ENCODE measurements at places on chromosomes 1 and 21.
A peak's percentile ranks its signal among the peaks of the same experiment; 100 is the strongest.

DNA sequence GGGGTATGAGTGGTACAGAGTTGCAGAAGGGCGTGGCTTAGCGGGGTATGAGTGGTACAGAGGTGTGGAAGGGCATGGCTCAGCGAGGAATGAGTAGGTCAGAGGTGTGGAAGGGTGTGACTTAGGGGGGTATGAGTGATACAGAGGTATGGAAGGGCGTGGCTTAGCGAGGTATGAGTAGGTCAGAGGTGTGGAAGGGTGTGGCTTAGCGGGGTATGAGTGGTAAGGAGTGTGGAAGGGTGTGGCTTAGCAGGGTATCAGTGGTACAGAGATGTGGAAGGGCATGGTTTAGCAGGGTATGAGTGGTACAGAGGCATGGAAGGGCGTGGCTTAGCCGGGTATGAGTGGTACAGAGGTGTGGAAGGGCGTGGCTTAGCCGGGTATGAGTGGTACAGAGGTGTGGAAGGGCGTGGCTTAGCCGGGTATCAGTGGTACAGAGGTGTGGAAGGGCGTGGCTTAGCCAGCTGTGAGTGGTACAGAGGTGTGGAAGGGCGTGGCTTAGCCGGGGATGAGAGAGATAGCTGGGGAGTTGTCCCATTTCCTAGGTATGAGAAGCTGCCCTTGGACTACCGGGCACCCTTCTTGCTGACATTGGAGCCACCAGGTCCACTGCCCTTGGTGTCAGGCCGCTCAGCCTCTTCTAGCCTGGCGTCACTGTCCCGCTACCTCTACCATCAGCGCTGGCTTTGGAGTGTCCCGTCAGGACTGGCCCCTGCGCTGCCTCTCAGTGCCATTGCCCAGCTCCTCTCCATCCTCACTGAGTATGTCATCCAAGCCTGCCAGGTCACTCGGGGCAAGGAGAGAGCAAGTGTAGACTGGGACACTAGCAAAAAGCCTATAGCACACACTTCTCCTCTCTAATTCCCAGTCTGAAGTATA is 29.8 kb downstream of the HYI start:
- no peak for DNase-seq

DNA sequence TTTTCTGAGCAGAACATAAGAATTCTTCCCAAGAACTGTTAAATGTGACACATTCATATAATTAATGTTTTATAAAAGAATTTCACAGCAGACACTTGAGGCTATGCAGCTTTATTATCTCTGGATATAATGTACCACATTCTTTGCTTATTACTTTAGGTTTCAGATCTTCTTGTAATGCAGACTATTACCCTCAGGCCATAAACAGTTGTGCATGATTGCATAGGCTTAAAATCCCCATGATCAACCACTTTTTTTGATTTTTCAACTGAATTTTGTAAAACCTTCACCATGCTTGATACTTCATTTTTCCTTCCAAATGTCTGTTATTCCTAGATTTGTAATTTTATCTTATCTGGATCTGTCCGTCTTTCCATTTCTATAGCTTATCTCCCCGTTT is 1355.7 kb downstream of the BRINP3 start:
- DNase-seq = no peak

DNA sequence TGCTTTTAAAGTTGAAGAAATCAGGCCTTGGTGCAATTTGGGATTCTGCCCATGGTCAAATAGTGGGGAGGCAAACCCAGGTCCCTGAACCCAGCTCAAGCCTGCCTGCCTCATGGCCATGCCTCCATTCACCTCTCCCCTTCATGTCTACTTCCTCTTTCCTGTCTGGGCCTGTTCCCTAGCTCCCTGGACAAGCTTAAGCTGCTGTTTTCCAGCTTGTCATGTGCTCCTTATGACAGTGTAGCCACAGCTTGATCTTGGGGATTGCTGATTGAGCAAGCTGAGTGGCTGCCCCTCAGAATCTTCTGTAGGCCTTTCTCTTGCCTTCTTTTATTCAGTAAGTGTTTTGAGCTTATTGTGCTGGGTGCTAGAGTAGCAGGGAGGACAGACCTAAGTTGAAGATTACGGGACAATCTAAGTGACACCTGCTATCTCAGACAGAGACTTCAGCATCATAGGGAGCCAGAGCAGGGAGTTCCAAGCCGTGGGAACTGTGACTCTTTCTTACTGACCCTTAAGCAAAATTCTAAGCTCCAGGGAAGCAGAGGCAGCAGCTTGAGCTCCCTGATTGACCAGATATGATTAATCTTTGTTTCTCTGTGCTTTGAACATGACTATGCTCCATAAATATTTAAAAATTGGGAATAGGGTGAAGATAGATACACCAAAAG is 520 bp upstream of the MR1 start:
- DNase-seq = peak; percentile 18

GRCh38 chr1:29481031-29481430 is 244.7 kb downstream of the PTPRU start:
- DNase-seq = no peak

DNA sequence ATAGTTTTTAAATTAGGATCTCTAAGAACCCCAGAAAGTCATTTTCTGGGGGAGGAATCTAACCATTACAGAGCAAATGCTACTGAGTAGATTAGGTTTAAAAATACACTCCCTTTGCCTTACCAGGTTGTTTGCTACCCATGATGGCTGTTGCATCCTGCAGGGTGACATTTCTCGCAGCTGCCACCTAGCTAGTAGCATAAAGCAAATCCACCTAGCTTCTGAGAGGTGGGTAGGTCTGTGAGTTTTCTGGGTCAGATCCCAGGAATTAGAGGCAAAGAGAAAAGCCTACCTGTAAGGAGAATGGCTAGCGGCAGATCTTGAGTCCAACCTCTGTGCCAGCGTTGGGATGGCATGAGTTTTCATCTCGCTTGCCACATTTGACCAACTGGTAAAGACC is 95.9 kb downstream of the DAB1 start:
- no peak for DNase-seq

- DNase-seq = no peak
These were observed 46.0 kb downstream of the RPL5 start for GRCh38 chr1:92877792-92878191.

DNA sequence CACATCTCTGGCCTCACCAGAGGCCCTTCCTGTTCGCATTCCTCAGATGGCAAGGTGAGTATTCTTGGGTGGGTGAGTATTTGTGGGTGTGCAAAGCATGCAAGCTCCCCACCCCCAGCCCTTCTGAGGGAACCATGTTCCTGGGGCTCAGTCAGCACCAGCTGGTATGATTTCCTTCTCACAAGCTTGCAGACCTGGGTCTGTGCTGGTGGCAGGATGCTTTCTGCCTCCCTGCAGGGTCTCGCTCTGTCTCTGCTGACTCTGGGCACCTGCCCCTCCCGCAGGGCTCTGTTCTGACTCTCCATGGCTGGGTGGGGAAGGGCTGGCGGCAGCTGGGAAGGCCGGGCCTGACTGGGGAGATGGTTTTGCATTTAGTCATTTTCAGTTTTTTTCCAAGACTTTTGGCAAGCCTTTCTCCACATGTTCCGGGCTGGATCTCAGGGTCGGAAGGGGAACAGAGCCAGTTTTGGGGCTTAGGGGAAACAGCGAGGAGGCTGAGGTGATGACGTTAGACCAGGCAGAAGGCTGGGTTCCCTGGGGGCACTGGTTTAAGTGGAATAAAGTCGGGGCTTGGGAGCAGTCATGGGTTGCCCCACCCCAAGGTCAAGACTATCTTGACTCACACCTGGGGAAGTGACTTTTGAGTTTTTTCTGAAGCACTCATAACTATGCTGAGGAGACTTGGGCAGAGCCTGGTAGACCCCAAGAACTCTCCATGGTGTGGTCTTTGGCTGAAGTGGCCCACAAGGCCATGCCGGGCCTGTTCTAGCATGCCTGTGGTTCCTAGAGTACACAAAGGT is 6.2 kb downstream of the RASSF5 start:
- DNase-seq = no peak

DNA sequence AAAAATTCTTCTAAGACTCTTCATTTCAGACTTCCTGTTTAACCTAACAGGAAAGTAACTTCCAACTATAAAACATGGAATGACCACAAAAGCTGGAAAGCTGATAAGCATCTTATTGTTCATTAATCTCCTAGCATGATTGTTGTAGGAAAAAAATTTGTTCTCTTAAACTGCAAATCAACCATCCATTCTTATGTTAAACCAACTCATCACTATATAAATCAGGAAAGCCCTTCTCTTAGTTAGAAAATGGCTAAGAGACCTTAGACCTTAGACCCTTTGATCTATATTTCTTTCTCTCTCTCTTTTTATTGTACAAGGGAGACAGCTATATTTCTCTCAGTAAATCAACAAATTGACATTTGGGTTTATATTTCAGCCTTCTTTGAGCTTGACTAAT is 101.4 kb downstream of the UBE2U start:
- DNase-seq = no peak

DNA sequence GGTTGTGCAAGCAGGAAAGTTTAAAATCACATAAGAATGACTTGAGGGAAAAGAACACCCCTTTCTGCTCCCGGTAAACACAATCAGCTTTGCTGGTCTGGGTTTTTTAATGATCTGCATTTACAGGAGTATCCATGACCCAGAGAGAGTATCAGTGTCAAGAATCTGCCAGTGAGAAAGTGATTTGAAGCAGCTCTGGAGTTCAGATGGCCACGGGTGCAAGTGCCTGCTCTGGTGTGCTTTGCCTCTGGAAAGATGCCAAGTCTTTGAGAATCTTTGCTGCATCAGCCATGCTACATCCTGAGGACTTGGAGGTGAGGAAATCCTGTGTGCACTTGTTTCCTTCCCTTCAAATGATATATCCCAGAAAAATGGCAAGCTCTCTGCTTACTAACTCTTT is 18.6 kb upstream of the MYSM1 start:
- no peak for DNase-seq

All from stimulated activated CD4-positive, alpha-beta T cell treated with anti-CD3 and anti-CD28 coated beads, Interleukin-2, amount 100 ng/mL, for 24 hours (primary cell).